ENCODE measurements at places on chromosomes 1 and 21.

DNA sequence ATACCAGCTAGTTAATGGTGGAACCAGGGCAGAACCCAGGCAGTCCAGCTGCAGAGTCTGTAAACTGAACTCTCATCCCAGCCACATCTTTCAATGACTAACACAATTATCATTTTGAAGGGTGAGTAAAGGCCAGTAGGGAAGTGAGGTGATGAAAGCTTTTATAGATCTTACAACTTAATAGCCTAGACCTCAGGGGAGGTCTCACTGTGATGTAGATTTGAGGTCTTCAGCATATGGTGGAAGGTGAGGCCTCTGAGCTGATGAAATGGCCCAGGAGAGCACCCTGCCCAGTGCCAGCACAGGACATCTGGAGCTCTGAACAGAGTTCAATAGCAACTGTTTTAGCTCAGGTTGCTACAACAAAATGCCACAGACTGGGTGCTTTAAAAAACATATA lies 44.8 kb upstream of the POU2F1 start:
- no peak for DNase-seq

GRCh38 chr1:67460676-67461500 lies 30.7 kb upstream of the SERBP1 start:
- DNase-seq = no peak

DNA sequence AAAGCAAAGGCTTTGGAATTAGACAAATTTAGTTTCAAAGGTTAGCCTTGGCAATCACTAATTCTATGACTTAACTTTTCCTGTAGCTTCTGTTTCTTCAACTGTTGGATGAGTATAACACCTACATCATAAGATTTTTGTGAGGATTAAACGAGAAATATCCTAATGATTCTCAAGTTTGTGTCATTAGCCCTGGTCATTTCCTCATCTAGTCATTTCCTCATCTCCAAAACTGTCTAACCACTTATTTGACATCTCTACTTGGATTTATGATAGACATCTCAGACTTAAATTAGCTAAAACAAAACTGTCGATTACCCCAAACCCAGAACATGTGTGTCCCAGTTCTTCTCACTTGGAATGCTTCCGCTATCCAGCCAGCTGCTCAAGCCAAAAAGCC lies 80.2 kb upstream of the CHODL start:
- no peak for DNase-seq

DNA sequence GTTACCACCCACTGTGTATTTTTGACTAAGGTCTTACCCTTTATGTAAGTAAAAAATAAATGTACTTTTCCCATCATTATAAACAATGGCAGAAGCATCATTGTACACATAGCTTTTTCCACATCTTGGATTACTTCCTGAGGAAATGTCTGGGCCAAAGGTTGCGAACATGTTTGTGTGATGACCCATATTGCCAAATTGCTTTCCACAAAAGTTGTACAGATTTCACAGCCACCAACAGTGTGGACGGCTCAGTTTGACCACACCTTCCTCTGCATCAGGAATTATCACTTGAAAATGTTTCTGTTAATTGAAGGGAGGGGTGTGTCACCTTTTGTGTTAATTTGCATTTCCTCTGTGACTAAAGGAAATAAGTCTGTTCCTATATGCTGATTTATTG lies 25.7 kb downstream of the AKNAD1 start:
- no peak for DNase-seq

GRCh38 chr1:68119445-68119844 lies 69.0 kb upstream of the DIRAS3 start:
- DNase-seq = no peak

DNA sequence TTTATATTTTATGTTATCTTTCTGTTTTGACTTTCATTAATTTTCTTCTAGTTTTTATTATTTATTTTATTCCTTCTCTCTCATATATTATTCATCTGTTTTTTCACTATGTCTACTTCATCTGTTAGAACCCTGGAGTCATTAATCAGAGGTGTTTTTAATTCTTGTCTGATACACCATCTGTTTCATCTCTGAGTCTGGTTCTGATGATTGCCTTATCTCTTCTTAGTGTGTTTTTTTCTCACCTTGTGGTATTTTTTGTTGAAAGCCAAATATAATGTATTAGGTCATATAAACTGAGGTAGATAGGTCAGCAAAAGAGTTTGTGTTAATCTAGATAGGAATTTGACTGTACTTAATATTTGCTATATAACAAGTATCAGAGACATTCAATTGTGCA lies 1005.7 kb upstream of the NCAM2 start:
- no peak for DNase-seq
